ENCODE measurements at places on chromosomes 13 and 19.

DNA sequence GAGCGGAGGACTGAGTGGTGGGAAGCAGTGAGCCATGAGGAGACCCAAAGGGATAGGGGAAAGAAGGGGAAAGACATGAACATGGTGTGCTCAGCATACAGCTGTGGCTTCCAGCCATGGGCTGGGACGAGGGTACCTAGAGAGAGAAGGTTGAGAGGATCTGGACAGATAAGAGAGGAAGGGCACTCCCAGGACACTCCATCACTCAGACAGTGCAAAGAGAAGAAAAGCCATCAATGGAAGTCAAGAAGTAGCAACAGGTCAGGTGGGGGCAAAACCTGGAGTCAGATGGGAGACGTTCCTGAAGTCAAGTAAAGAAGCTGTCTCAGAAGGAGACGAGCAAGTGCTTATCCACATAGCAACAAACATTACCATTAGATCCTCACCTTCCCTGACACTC is 40.2 kb upstream of the UBAC2 start:
- no peak for DNase-seq

DNA sequence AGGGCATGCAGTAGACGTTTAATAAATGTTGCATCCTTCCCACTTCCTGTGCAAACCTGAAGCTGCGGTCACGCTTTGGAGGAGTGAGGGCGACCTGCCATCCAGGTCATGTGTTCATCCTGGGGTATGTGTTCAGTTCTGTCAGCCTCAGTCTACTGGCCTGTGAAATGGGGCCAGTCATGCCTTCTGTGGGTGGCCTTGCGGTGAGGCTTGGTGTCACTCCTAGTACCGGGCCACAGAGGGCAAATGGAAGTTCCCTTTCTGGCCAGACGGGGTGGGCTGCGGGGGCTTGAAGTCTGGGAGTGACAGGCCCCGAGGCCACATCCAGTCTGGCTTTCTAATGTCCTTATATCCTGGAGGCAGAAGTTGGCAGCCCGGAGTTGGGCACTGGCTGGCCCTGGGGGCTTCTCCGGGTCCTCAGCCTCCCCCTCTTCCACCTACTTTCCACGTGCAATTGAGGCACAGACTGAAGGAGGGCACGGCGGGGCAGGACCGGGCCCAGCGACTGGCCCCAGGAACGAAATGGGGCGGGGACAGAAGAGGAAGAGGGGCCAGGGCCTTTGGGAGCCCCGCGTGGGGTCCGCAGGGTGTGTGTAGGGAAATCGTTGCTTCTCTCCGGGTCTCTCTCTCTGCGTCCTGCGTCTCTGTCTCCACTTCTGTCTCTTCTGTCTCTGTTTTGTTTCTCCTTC is 11.1 kb downstream of the PDE4A start:
- DNase-seq: peak; percentile 75

GRCh38 chr19:51127032-51127431 is 2.3 kb downstream of the SIGLEC9 start:
- DNase-seq: no peak

GRCh38 chr13:28544026-28544425 is 49.1 kb upstream of the FLT1 start:
- DNase-seq: no peak

- no peak for DNase-seq
These were observed 472.7 kb upstream of the NBEA start for GRCh38 chr13:34469196-34469986.

GRCh38 chr13:97896446-97896845 is 57.0 kb upstream of the IPO5 start:
- DNase-seq: no peak

DNA sequence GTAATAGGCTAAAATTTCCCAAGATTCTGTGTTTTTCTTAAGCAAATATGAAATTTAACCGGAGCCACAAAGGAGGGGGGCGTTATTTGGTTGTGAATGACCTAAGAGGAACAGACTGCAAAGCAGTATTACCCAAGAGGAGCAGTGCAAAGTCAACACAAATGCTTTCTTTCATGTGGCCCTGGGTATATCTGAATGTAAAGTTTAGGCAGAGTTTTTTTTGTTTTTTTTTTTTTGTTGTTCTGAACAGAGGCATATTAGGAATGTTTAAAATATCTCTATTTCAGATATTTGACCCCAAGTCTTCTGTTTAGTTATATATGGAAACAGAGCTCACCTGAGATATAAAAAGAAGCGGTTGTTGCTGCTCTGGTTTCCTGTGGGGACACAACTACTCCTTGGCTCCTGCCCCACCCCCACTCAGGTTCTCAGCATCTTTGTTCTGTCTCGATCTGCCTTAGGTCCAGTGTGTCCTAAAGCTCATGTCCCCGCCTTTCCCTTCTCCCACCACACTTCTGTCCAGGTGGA is 220.7 kb downstream of the RFC3 start:
- no peak for DNase-seq

GRCh38 chr19:6740589-6741343 is 1.3 kb downstream of the TRIP10 start:
- no peak for DNase-seq

- DNase-seq: no peak
These were observed 557.1 kb downstream of the DACH1 start for GRCh38 chr13:71309905-71310304.

- DNase-seq: no peak
These were observed 79.8 kb upstream of the FLT1 start for GRCh38 chr13:28574617-28575142.

DNA sequence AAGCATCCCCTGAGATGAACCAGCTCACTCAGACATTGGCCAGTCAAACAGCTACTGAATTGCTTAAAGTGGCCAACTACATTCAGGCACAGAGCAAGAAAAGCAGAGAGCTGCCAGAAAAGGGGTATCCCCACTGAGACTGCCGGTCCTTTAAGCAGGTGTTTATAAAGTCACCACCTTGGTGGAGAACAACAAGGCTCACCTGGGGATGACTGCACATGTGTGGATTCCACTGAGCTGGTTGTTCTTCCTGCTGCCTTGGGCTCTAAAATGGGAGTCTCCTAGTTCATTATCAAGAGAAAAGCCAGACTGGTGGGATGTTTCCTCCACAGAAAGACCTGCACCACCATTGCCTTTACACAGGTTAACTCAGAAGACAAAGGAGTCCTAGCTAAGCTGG is 51.8 kb upstream of the IPO5 start:
- no peak for DNase-seq

GRCh38 chr19:6092329-6093286 is 17.7 kb downstream of the RFX2 start:
- no peak for DNase-seq

DNA sequence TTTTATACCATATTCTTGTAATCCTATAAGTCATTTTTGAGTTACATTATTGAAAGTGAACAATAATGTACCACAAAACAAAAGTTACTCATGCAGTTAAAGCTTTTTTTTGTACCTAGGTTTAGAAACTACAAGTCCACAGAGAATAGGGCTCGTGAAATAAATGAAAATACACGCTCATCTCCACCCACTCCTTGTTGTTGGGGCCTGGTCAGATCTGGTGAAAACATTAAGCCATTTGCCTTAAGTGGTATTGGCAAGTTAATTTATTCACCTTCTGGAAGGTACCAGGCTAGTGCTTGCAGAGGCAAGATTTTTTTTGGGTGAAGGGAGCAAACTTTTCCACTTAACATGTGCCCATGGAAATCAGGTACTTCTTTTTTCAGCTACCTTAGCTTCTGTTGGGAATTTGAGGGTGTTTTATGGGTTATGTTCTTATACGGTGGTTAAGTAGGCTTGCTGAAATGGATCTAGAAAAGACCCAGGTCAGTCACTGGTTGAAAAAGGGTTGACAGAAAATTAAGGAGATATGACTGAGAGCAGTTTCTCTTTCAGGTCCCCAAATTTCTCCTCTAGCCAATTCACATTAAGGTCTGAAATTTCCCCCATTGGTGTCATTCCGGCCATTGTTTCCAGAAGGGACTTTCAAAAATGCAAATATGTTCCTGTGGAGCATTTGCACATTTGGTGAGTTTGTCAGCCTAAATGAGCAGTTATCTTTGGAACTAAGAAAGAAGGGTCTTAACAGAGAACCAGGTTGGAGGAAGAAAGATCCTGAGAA is 143.3 kb downstream of the KCNRG start:
- DNase-seq: no peak

DNA sequence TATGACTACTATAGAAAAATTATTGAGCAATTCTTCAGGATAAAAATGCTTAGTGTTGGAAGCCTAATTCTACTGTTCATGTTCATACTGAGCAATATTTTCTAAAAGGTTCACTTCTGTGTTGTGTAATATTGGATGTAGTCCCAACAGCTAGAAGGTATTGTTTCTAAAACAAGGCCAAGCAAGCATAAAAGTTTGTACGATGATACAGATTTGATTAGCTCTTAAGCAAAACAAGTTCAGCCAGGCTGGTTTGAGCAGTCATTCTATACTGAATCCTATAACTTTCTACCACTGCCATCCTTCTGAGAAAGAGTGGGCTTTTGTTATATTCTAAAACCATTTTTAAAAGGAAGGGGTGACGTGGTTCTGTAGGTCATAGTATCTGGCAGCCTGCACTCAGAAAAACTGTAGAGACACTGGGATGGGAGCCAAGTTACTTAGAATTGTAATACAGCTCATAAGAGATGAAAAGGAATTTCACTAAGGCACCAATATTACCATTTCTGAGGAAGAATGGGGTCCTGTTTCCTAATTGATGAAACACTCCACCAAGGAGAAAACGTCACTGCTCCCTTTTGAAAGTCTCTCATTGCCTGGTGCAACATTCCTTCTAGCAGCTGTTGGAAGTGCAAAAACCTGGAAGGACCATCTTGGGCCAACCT is 275.0 kb upstream of the DACH1 start:
- no peak for DNase-seq

- DNase-seq: no peak
These were observed 189.2 kb downstream of the ENOX1 start for GRCh38 chr13:43597599-43597945.

- DNase-seq: peak; percentile 71
These were observed 25.4 kb downstream of the COMMD6 start for GRCh38 chr13:75512253-75512652.

GRCh38 chr13:22080832-22081231 is 410.0 kb downstream of the FGF9 start:
- no peak for DNase-seq

- DNase-seq: no peak
These were observed 64.0 kb downstream of the RXFP2 start for GRCh38 chr13:31803311-31803710.

GRCh38 chr13:43031881-43032280 is 8.5 kb downstream of the DNAJC15 start:
- DNase-seq: no peak

GRCh38 chr13:93398167-93399035 is 171.8 kb downstream of the GPC6 start:
- no peak for DNase-seq

- peak; percentile 74 for DNase-seq
These were observed 1.5 kb upstream of the HCN2 start for GRCh38 chr19:588093-588740.

DNA sequence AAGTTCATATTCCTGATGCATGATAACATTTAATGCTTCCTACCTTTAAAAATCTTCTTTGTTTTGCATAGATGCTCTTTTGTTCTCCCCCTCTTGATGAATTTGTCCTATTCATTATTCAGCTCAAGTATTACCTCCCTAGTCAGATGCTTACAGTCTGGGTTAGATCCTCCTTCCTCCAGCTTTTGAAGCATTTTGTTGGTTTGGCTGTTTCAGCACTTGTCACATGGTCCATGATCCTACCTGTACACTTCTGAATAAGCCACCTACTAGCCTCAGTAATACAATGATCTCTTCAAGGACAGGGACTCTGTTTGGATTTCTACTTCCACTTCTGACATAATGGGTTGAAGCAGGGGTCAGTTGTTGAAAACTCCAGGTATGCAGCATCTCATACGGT is 37.4 kb downstream of the N4BP2L1 start:
- DNase-seq: no peak

DNA sequence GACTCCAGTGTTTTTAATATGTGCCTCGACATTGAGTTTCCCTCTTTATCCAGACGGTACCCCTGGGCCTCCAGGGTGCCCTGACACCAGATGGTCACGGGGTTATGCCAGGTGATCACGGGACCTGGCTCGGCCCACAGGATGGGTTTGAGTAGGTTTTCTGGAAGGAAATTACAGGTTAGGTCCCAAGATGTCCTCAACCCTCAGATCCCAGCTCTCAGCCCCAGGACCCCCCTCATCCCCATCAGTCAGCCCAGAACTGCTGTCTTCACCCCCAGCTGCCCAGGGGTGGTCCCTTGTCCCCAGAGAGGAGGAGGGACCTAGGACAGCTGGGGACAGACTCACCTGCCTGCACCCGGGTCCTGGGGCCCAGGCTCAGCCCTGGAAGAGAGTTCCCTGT is 441 bp downstream of the LILRA4 start:
- no peak for DNase-seq

DNA sequence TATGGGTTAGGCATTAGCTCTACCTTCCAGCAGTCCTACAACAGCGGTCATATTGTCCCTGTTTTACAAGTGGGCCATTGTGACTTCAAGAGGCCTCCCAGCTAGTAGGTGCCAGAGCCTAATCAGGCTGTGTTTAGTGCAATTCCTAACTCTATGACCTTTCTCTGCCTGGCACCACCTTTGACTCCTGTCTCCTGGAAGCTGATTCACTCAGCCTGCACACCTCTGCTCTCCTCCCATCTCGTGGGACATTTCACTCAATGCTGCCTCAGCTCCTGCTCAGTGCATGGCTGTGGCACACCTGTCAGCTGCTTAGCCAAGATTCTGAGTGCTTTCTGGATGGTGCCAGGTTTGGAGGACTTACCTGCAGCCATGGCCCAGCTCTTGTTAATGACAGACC is 9.5 kb upstream of the GJB6 start:
- DNase-seq: no peak

- no peak for DNase-seq
These were observed 1.7 kb downstream of the CXCL17 start for GRCh38 chr19:42441049-42441445.

- peak; percentile 83 for DNase-seq
These were observed at the start of gene IL27RA for GRCh38 chr19:14031719-14032480. Gene IL27RA (plus strand): TSS chr19:14031762. CDS start chr19:14031873, 111 bp downstream.

DNA sequence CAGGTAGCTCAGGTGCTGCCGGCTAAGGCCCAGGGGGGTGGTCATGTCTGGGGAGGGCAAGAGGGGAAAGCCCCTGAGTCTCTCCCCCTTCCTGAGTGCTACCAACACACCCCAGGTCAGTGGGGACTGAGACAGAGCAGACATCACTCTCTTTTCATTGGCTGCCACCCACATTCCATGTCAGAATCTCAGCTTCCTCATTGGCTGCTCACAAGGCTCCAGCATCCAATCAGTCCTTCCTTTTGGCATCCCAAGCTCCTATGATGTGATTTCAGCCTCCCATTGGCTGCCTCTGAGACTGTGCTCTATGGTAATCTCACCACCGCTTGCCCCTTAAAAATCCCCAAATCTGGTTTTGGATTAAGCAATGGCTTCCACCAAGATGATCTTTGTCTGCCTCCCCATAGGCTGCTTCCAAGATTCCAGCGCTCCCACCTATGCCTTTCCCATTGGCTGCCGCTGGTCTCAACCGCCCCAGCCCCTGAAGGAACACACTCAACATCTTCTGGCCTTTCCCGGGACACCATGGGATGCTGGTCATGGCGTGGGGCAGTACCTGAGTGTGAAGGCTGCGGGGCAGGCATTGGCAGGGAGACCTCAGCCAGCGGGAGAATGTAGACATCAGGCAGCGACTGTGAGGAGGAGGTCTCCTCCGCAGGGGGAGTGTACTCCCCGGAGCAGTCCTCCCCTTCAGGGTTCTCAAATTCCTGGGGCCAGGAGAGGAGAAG is 2.0 kb downstream of the LMTK3 start:
- DNase-seq: peak; percentile 33

Measured in GM13977 (cell line).